ENCODE measurements at places on chromosomes 16 and 17.

GRCh38 chr17:6666077-6666521 lies 14.5 kb downstream of the C17orf100 start:
- H3K36me3 ChIP-seq, result no peaks in the 10 kb centered on the region
- no peaks in the 10 kb centered on the region for H3K27me3 ChIP-seq
- peaks cover 4% of the 10 kb centered on the region for H3K4me1 ChIP-seq
- H3K4me3 ChIP-seq, result no peak overlapping the region

- H3K27me3 ChIP-seq, result no peaks in the 10 kb centered on the region
- H3K4me1 ChIP-seq, result no peaks in the 10 kb centered on the region
- no peaks in the 10 kb centered on the region for H3K36me3 ChIP-seq
- no peak overlapping the region for H3K4me3 ChIP-seq
Measured at GRCh38 chr17:12431188-12431587, 234.5 kb upstream of the MYOCD start.

- H3K4me1 ChIP-seq, result no peaks in the 10 kb centered on the region
- H3K27ac ChIP-seq, result no peak overlapping the region
- no peaks in the 10 kb centered on the region for H3K36me3 ChIP-seq
- no peak overlapping the region for H3K4me3 ChIP-seq
Measured at GRCh38 chr16:78805556-78805955, 706.1 kb downstream of the WWOX start.

DNA sequence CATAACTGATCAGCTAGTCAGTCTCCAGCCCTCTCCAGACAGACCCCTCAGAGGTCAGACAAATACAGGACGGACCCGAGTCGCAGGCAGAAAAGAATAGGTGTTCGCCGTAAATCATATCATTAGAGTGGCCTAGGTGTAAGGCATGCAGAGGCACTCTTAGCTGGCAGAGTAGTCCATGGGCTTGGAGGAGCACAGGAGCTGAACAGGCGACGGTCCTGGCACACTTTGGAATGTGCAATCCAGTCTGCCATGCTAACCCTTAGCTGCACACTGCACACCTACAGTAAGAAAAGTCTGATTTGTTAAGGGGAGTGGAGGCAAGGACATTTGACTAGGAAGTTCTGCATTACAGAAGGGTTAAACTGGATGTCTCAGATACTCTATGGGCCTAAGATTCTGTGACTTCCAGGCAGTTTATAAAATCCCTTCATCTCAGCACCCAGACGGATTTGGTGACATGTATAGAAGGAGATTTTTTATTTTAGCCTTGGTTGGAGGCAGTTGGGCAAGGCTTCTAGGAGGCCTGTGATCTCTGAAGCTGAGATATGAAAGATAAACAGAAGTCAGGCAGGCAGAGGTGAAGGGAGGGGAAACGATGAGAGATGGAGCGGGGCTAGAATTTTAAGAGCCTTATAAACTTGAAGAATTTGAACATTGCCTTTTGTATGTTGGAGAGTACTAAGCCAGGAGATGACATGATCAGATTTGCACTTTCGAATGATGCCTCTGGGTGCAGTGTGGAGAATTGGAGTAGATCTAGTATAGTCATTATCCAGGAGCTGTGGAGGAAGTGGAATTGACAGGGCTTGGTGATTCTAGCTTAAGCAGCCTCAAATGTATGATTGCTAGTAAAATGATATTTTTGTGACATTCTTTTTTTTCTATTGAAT lies 34.6 kb upstream of the SLC5A11 start:
- no peak overlapping the region for H3K27ac ChIP-seq
- DNase-seq, result no peak
- H3K27me3 ChIP-seq, result no peaks in the 10 kb centered on the region
- H3K4me1 ChIP-seq, result no peaks in the 10 kb centered on the region
- no peak overlapping the region for H3K4me3 ChIP-seq

DNA sequence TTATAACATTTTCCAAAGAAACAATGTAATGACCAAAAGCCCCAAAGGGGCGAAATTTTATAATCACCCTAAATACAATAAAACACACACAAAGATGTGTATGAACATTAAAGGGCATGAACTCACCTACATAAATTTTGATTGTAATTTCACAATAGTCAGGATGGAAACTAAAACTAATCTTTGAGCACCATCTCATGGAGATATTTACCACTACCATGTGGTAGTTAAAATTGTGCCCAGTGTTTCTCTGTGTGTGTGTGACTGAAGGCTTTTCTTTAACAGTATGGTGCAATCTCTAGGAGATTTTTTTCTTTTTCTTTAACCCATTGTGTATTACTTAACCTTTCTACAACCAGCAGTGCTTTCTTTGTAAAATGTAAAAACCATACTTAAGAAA lies 19.7 kb upstream of the MEIOC start:
- no peak for DNase-seq
- no peaks in the 10 kb centered on the region for H3K27me3 ChIP-seq
- no peaks in the 10 kb centered on the region for H3K36me3 ChIP-seq
- no peaks in the 10 kb centered on the region for H3K4me1 ChIP-seq

- H3K36me3 ChIP-seq, result no peaks in the 10 kb centered on the region
- H3K4me3 ChIP-seq, result no peak overlapping the region
- H3K4me1 ChIP-seq, result peaks cover 24% of the 10 kb centered on the region
- H3K27ac ChIP-seq, result no peak overlapping the region
- no peak for DNase-seq
Measured at GRCh38 chr17:57481910-57482391, 225.6 kb downstream of the MSI2 start.

GRCh38 chr17:68821860-68822696 lies 133.1 kb downstream of the ABCA8 start:
- H3K4me1 ChIP-seq, result no peaks in the 10 kb centered on the region
- no peak for DNase-seq
- H3K27ac ChIP-seq, result no peak overlapping the region

- H3K36me3 ChIP-seq, result no peaks in the 10 kb centered on the region
- H3K4me1 ChIP-seq, result no peaks in the 10 kb centered on the region
- H3K4me3 ChIP-seq, result no peak overlapping the region
- no peaks in the 10 kb centered on the region for H3K27me3 ChIP-seq
- DNase-seq, result no peak
Measured at GRCh38 chr16:14172200-14172809, 101.2 kb downstream of the MRTFB start.

- H3K4me3 ChIP-seq, result no peak overlapping the region
- no peak overlapping the region for H3K27ac ChIP-seq
- H3K36me3 ChIP-seq, result no peaks in the 10 kb centered on the region
Measured at GRCh38 chr16:60811657-60812056, 1224.6 kb downstream of the CDH8 start.

- peaks cover 52% of the 10 kb centered on the region for H3K4me1 ChIP-seq
- peak within 1 kb of the TSS; percentile 98 for H3K4me3 ChIP-seq
- no peaks in the 10 kb centered on the region for H3K36me3 ChIP-seq
- no peaks in the 10 kb centered on the region for H3K27me3 ChIP-seq
- peak; percentile 85 for DNase-seq
- H3K27ac ChIP-seq, result peak within 1 kb of the TSS; percentile 83
Measured at GRCh38 chr16:27401768-27402568, at the start of gene IL21R. Gene IL21R (plus strand): TSS chr16:27402174. CDS start chr16:27430072, 27,898 bp downstream.

GRCh38 chr17:60107526-60108257 lies 29.0 kb upstream of the HEATR6 start:
- H3K27ac ChIP-seq, result no peak overlapping the region
- no peak overlapping the region for H3K4me3 ChIP-seq
- H3K27me3 ChIP-seq, result no peaks in the 10 kb centered on the region
- no peaks in the 10 kb centered on the region for H3K36me3 ChIP-seq
- H3K4me1 ChIP-seq, result no peaks in the 10 kb centered on the region
- no peak for DNase-seq

- no peak for DNase-seq
- peaks cover 21% of the 10 kb centered on the region for H3K4me1 ChIP-seq
- no peaks in the 10 kb centered on the region for H3K27me3 ChIP-seq
- no peak overlapping the region for H3K27ac ChIP-seq
Measured at GRCh38 chr16:87436225-87437172, 44.4 kb downstream of the MAP1LC3B start.

DNA sequence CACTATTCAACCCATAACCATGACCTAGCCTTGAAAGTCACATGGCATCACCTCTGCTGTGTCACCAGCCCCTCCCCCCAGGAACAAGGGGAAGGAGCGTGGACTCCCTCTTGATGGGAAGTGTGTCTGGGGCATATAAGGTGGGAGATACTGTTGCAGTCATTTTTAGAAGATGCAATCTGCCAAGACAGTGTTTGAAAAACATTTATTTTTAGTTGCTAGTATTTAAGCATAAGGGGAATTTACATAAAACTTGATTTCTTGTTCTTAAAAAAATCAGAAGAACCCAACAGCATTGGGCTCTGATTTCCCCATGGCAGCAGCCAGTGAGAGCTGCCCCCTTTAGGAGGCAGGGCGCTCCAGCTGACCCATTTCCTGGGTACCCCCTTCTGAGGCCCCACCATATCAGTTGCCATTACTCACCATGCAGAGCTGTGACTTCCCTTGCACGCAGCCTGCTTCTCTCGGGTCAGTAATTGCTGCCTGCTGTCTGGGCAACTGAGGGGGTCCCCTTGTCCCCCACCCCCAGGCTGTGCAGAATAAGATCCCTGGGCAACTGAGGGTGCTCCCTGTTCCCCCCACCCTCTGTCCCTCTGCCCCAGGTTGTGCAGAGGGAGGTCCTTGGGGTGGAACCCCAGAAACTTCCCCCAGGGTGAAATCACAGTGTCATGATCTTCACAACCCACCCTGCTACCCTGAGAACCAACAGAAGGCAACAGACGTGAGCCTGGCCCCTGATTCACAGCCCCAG lies 11.8 kb upstream of the CDC42EP4 start:
- no peak overlapping the region for H3K4me3 ChIP-seq
- H3K27ac ChIP-seq, result no peak overlapping the region
- no peaks in the 10 kb centered on the region for H3K27me3 ChIP-seq
- DNase-seq, result no peak
- H3K36me3 ChIP-seq, result no peaks in the 10 kb centered on the region

GRCh38 chr16:4465977-4466779 lies 8.2 kb downstream of the NMRAL1 start:
- peak overlapping the region; percentile 54 for H3K27ac ChIP-seq
- H3K4me3 ChIP-seq, result no peak overlapping the region
- peak; percentile 65 for DNase-seq
- peaks cover 25% of the 10 kb centered on the region for H3K36me3 ChIP-seq
- no peaks in the 10 kb centered on the region for H3K27me3 ChIP-seq
- H3K4me1 ChIP-seq, result peaks cover 23% of the 10 kb centered on the region

GRCh38 chr17:17039911-17040310 lies 2.3 kb upstream of the MPRIP start:
- H3K4me1 ChIP-seq, result peaks cover 24% of the 10 kb centered on the region
- no peaks in the 10 kb centered on the region for H3K27me3 ChIP-seq
- no peak overlapping the region for H3K4me3 ChIP-seq
- DNase-seq, result no peak

DNA sequence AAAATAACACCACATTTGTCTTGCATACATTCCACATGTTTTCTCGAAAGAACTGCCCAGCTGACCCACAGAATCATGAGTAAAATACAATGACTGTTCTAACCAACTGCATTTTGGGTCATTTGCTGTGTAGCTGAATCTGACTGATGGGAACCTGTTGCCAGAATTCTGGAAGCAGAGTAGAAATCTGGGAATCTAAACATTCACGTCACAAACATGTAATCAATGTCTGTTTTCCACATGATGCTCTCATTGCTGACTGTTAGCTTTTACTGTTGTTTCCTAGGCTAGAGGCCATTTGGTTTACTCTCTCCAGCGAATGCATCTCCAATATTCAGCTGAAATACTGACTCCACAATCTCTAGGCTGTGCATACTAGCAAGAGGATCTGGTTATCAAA lies 710.1 kb downstream of the KCNJ2 start:
- no peak overlapping the region for H3K27ac ChIP-seq
- H3K36me3 ChIP-seq, result no peaks in the 10 kb centered on the region
- H3K27me3 ChIP-seq, result no peaks in the 10 kb centered on the region
- H3K4me1 ChIP-seq, result no peaks in the 10 kb centered on the region
- H3K4me3 ChIP-seq, result no peak overlapping the region

DNA sequence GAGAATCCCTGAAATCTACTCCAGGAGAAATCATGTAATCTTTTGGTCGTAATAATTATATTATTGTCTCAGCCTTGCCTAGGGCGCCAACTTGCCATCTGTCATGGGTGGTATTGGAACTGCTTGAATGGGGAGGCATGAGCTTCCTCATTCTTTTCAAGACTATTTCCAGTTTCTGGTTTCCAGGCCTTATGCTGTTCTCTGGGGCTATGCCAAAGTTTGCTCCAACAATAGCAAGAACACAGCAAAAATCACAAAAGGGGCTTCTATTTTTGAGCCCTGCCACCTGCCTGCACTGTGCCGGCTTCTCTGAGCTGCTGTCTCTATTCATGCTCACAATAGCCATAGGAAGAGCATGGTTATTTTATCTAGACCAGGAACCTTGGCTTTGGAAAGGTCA lies 111.7 kb downstream of the SPECC1 start:
- H3K4me3 ChIP-seq, result no peak overlapping the region
- no peaks in the 10 kb centered on the region for H3K4me1 ChIP-seq
- no peaks in the 10 kb centered on the region for H3K27me3 ChIP-seq
- no peak overlapping the region for H3K27ac ChIP-seq
- H3K36me3 ChIP-seq, result no peaks in the 10 kb centered on the region

DNA sequence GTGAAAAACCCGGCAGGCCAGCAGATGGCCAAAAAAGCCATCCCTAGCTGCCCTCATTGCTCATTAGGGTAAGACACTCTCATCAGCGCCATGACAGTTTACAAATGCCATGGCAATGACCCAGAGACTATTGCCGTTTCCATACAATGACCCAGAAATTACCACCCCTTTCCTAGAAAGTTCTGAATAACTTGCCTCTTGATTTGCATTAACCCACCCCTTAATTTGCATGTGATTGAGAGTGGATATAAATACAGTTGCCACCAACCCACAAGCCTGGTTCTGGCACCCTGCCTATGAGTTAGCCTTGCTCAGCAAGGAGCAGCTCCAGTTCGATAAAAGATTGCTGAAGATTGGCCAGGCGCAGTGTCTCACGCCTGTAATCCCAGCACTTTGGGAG lies 16.1 kb upstream of the C16orf54 start:
- peaks cover 3% of the 10 kb centered on the region for H3K4me1 ChIP-seq
- no peaks in the 10 kb centered on the region for H3K27me3 ChIP-seq
- no peak overlapping the region for H3K27ac ChIP-seq
- no peak for DNase-seq
- H3K36me3 ChIP-seq, result no peaks in the 10 kb centered on the region
- no peak overlapping the region for H3K4me3 ChIP-seq

DNA sequence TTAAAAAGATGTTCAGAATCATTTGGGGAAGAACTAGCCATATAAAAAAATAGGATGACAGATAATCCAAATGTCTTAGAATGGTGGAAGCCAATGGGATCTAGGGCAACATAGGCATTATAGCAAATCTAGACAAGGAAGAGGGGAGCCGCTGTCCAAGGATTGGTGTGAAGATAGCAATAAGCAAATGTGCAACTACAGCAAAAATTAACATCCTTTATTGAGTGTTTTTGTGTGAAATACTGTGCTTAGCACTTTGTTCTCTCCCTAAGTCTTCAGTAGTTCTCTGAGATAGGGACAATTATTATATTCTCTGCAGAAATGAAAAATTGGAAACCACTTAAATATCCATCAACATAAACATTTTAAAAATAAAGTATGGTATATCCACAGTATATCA lies 177.0 kb downstream of the PHKB start:
- no peak overlapping the region for H3K4me3 ChIP-seq
- H3K27ac ChIP-seq, result no peak overlapping the region
- no peaks in the 10 kb centered on the region for H3K27me3 ChIP-seq

- H3K4me3 ChIP-seq, result peak overlapping the region; percentile 62
- H3K27me3 ChIP-seq, result no peaks in the 10 kb centered on the region
- H3K36me3 ChIP-seq, result peaks cover 5% of the 10 kb centered on the region
Measured at GRCh38 chr17:57257195-57257894, 1.0 kb downstream of the MSI2 start.

Measured in CD4-positive, alpha-beta memory T cell (primary cell).